Esophagus mucosa (tissue), 1 donor: ENCODE measurements at places on chromosomes 1 and 21. TPM values are rescaled to one million over a fixed set of nuclear protein-coding genes. Genes with fewer than 3 reads are reported as not detected.
A peak's percentile ranks its signal among the peaks of the same experiment; 100 is the strongest.

DNA sequence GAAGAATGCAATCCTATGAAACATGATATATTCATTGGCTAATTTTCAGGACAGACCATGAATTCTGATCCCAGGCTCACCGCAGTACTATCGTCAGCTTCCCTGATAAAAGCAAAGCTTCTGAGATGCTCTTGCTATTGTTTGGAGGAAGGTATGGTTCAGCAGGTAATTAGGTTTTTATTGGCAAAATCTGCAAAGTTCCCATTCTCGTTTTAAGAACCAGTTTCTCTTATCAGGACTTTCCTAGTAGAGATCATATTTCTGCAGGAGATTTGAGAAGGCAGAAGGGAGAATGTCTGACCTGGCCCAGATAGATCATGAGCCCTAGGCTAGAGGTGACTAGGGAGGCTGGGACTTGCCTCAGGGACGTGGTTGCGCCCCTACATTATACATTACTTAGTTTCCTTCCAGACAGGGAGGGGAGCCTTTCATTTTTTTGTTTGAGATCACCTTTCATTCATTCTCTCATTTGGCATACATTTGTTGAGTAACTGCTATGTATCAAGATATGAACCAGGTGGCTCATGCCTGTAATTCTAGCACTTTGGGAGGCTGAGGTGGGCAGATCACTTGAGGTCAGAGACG is 108.8 kb downstream of the NRIP1 start:
- no peak for ATAC-seq

- no peak for ATAC-seq
Observed at GRCh38 chr1:199018471-199019135, 379.8 kb downstream of the PTPRC start.

DNA sequence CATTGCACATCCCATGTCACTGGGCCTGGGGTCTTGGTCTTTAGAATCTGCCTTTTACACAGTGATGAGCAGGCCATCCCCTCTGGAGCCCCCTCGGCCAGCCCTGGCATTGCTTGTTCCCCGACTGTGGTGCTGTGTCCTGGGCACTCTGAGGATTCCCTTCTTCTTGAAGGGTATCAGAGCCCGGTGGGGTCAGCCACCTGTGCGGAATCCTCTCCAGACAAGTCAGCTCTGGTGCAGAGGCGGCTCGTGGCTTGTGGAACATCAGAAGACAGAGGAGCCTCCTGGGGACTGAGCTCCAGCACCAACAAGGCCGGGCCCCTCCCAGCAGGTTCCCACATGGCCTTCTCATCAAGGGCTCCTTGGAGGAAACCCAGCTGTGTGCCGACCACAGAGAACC is 57.9 kb upstream of the AJAP1 start:
- no peak for ATAC-seq

DNA sequence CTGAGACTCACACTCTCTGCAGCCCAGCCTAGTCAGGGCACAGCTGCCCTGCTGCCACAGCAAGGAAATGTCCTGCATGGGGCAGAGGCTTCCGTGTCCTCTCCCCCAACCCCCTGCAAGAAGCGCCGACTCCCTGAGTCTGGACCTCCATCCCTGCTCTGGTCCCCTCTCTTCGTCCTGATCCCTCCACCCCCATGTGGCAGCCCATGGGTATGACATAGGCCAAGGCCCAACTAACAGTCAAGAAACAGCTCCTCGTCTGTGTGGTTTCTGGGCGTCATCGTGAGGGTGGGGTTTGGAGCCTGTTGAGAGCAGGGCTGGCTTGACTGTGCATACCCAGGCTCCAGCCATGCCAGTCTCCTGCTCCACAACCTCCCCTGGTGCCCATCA is 19.5 kb downstream of the FAAH start:
- ATAC-seq = peak; percentile 12

- ATAC-seq = peak; percentile 32
Observed at GRCh38 chr1:40363721-40364120, 9.8 kb upstream of the SMAP2 start.

DNA sequence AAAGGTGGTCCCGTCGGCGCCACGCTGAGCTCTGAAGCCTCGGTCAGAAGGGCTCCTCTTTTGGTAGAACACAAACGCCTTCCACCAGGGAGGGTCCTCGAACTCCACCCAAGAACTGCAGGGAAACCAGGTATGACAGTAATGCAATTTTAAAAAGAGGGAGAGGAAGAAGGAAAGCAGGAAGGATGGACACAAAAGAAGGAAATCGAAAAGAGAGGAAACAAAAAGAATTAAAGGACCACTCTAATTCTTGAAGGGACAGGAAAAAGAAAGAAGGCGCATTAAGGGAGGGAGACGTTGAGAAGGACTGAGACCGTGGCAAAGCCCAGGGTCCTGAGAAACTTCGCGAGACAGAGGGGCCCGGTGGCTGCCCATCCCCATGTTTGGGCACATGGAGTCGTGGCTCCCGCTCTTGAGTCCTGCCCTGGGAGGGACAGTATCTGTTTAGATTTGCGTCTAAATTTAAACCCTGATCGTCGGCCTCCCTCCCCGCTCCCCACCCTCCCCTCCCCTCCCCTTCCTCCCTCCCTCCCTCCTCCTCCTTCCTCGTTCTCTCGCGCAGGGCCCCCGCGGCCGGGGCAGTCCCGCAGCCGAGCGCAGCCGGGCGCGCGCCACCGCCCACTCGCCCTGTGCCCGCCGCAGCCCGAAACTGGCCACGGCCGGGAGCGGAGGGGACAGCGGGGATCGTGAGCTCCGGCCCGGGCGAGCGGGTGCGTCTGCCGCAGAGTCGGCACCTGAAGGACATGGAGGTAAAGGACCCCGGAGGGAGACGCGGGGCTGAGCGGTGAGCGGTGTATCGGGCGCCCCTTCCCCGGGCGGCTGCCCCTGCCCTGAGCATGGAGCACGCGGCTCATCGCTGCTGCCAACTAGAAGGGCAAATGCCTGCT is at the start of gene RCSD1:
Gene RCSD1 (plus strand): TSS at position 552 of the 887 bp plus-strand sequence. CDS start 192 bp downstream, at position 744.
- ATAC-seq = peak; percentile 55

DNA sequence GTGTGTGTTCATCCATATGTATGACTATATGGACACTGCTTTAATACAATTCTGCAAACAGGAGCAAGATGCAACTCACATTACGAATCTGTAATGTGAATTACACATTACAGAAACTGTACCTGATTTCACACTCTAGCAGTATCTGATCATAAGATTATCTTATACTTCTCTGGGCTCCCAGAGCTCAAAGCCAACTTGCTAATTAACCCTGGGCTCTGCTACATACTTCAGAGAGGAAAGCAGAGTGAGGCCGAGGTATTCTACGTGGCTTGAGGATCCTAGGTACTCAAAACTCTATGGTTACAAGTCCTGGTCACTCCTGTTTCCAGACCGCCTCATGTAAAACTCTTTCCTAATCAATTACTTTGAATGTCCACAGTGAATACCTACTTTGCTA is 149.2 kb upstream of the KRTAP19-8 start:
- no peak for ATAC-seq

DNA sequence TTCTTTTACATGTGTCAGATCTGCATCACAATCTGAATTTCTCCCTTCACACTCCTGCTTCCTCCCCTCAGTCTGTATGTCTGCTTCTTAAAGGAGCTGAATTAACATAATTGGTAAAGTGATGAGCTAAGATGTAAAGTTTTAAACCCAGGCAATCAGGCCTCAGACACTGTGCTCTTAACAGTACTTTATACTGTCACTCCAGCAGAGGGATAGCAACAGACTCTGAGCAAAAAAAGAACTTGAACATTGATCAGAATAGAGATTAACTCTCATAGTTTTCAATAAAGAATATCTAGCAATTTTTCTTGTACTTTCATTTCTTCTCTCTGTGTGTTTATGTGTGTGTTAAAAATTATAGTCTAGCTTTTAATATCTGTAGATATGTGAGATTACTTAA is 110.3 kb downstream of the DUSP10 start:
- ATAC-seq = no peak

The CITED4 gene
- total RNA-seq = 28.7 TPM

- peak; percentile 67 for ATAC-seq
Observed at GRCh38 chr1:154730259-154730658, 122.3 kb upstream of the ADAR start.

The OR2L8 gene
- not detected for total RNA-seq

GRCh38 chr21:30793581-30794314 is 19.3 kb downstream of the KRTAP8-1 start:
- no peak for ATAC-seq

The PLA2G2F gene
- total RNA-seq = 0.04 TPM

DNA sequence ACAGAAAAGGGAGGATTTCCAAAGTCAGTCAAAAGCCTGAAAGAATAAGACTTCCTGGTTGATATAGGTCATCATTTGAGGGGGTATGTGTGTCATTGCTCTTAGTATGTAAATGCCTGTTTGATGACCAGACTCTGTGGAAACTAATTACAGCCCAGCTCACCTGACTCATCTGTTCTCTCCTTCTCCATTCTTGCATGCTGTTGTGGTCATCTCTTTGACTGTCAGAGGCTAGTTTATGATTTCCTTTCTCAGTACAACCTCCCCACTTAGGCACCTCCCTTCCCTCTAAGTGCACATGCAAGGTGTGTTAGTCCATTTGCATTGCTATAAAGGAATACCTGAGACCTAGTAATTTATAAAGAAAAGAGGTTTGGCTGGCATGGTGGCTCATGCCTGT is 2.4 kb upstream of the C1orf116 start:
- peak; percentile 52 for ATAC-seq

The SPOCD1 gene
- total RNA-seq = 0.68 TPM

GRCh38 chr1:169894424-169895145 is 889 bp upstream of the SCYL3 start:
- ATAC-seq = no peak

DNA sequence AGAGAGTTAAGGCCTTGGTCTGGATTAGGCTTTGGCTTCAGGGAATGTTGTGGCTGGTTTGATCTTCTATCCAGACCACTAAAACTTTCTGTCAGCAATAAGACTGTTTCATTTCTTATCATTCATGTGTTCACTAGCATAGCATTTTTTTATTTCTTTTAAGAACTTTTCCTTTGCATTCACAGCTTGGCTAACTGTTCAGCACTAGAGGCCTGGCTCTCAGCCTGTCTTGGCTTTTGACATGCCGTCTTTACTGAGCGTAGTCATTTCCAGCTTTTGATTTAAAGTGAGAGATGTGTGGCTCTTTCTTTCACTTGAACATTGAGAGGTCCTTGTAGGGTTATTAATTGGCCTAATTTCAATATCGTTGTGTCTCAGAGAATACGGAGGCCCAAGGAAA is 62.5 kb downstream of the RNF220 start:
- ATAC-seq = no peak

The SIK1 gene
- 16.5 TPM for total RNA-seq

DNA sequence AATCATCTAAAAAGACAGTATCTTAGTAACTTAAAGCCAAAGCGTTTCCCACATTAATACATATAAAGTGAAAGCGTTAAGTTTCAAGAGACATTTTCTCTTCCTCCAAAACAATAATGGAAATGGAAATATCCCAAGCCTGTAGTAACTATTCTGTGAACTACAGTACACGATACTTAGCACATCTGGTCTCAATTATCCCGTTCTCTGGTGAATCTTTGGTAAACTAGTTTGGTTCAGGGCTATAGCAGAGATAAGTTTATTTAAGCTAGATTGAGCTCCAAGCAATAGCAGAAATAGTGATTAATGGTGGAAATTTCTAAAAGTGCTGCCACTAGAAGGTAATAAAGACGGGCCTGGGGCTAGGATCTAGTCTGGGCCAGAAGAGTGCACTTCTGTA is 55.2 kb downstream of the PCNX2 start:
- ATAC-seq = no peak

DNA sequence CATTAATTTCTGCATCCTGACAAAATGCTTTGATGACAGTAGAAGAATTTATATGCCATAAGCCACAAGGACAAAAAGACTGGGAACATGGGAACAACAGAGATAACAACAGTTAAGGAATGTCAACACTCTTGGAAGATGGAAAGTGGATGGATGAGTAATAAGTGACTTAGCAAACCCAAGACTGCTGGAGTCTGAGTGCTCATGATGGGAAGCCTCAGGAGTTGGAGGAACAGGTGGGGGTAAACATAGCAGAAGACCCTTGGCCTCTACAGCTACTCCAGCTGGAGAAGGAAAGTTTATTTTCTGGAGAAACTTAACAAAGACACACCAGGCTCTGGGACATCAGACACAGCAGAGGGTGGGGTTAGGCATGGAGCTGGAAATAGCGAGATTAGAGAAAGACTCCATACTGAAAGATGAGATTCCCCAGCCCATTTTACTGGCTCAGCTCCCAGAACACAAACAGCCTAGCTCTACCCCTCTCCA is 13.6 kb downstream of the G0S2 start:
- no peak for ATAC-seq

- ATAC-seq = no peak
Observed at GRCh38 chr1:226984521-226985238, 44.6 kb downstream of the COQ8A start.

GRCh38 chr1:6519491-6519934 is 28.0 kb upstream of the PLEKHG5 start:
- peak; percentile 14 for ATAC-seq
